EH (cell line): ENCODE measurements at places on chromosomes 5 and 9.

DNA sequence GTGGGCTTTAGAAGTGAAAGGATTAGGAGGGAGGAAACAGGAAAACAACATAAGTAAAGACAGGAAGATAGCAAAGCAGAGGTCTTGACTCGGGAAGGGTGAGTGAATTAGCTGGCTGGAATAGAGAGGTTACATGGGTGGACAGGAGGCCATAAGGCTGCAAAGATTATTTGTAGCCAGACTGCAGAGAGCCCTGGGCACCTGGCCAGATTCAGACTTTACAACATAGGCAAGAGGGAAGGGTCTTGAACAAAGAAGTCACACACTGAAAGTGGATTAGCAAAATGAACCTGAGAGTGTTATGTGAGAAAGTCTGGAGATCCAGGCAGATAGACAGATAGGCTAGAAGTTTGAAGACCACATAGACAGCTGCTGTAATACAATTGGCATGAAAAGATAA, 29.7 kb upstream of the CER1 start:
- no peak for DNase-seq

DNA sequence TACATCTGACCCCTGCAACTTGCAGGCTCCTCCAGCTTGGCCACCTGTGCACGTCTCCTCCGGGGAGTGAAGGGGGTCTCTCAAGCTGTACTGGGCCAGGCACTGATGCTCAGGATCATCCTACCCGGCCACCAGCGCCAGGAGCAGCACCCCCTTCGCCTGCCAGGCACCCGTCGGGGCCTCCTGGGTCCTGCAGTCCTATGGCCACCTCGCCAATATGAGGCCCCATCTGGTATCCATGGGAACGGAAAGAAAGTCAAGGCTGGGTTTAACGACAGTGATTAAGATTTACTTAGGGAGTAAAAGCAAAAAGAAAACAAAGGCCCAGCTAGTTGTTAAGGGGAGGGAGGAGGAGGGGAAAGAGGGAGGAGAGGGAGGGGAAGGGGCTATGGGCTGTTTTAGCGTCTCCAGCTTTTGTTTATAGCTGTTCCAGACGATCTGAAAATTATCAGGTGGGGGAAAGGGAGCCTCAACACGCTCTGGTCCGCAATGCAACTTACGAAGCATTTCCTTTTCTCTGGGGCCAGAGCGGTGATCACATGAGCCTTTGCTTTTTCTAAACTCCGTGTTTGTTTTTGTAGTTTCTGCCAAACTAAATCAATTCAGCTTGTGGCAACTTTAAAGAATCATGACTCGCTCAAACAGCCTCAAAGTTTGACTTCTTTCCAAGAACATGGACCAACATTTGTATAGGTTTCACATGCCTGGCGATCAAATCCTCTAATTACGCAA, 132.4 kb downstream of the ROR2 start:
- peak; percentile 60 for DNase-seq

DNA sequence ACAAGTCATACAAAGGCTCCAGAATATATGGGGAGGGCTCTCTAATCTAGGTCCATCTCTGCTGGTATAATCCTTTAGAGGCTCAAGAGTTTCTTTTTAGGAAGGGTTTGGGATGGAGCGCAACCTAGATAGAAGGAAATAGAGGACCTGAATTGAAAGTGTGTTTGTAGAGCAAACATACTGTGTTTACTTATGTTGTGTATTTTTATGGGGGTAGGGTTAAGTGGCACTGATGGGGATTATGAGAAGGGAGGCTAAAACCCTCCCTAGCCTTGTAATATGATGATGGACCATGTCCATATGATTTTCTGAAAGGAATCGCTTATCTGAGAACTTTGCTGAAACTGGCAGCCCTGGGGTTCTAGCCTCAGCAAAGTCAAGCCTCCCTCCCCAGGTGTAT, 4.4 kb upstream of the ELL2 start:
- no peak for DNase-seq

GRCh38 chr9:120891884-120892747, 15.1 kb upstream of the PHF19 start:
- no peak for DNase-seq

GRCh38 chr5:160548949-160549645, 127.4 kb downstream of the PTTG1 start:
- peak; percentile 17 for DNase-seq

- DNase-seq, result peak; percentile 49
Observed at GRCh38 chr9:127336086-127336485, 60.9 kb upstream of the SLC2A8 start.

DNA sequence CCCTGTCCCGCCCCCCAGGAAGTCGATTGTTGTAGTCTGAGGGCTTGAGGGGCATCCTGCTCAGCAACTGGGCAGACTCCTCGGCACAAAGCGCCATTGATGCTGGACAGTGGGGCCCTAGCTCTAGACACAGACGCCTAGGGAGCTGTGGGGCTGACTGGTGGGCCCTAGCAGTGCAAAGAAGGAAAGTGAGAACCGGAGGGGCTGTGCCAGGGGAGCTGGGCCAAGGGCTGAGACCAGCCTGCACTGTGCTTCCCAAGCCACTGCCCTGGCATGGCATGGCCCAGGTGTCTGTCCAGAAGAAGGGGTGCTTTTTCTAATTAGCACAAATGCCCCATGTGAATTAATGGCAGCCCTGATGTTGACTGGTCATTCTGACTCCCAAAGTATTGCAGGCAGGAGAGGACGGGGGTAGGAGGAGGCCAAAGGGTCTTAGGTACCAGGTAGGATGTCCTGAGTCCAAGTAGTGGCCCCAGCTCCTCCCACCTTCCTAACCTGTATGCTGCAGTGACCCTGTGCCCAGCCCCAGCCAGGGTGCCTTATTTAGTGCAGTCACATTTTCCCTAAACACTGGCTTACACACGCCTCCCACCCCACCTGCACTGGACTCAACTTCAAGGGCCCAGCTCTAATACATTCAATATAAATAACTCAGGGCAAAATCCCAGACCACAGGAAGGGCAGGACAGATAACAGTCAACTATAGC, 15.9 kb downstream of the TCF7 start:
- no peak for DNase-seq

DNA sequence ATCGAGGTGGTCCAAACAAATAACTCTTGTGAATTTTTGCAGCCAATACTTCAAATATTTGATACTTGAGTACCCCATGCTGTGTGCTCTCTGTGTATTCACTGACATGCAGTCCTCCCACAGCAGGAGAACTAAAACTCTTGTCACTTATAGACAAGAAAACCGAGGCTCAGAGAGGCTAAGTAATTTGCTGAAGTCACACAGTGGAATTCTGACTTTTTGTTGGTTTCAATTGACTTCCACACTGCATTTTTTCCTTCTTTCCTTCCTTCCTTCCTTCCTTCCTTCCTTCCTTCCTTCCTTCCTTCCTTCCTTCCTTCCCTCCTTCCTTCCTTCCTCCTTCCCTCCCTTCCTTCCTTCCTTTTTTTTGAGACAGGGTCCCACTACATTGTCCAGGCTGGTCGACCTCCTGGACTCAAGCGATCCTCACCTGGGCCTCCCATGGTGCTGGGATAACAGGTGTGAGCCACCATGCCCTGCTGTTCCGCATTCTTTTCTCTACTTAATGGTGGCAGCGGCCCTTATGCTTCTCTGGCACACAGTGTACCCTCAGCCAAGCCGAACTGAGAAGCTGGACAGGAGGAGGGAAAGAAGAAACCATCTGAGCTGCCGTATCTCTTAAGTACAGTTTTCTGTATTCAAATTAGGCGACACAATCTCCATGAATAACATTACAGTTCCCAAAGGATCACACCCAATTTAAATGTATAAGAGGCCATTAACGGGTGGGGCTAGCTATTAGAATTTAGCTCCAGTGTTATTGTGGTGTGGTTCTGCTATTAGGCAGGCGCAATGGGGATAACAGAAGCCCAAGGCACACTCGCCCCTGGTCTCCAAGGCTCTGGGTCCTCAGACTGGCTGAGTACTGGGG, 38.4 kb upstream of the GRHPR start:
- DNase-seq, result no peak
